ENCODE measurements at places on chromosomes 12 and 14.
A peak's percentile ranks its signal among the peaks of the same experiment; 100 is the strongest.

DNA sequence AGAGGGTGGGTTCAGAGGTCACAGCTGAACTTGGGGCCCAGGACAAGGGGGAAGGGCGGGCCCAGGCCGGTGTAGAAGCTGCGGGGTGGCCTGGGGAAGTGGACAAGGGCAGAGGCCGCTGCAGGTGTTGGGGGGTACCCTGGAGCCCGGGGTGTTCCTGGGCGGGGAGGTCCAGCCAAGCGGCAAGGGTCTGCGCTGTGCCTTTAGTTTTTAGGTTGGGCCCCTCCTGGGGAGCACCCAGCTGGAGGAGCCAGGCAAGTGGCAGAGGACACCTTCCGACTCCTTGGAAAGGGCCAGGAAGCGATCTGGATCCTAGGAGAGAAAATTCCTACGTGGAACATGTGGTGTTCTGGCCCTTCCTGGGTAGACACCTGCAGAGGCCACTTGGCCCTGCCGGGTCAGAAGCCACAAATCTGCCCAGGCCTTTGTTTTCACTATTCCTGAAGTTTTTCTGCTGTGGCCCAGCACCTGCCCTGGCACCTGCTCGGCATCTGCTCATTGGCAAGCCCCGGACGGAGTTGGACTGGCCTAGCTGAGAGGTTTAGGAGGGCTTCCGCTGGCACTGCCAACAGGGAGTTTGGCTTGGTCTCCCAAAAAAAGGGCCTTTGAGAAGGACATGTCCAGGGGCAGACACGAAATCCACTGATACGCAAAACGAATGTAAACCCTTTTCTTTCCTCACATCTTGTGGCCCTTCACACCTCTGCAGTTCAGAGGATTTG is 61.1 kb downstream of the SMUG1 start:
- no peak for DNase-seq

DNA sequence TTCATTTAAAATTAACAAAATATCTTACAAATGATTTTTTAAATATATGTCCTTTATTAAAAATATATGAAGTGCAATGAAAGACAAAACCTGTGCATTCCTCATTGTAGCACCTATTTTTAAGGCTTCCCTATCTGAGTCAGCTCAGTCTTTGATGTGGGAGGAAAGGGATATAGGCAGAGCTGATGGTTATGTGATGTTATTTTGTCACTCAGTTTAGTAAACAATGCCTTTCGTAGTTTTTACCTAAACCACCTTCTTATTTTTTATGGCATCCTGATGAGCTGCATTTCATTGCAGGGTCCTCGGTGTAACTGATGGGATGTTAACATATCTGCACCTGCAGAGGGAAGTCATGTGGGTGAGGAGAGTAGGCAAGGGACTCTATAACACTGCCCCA is 58.9 kb upstream of the FRMD6 start:
- no peak for DNase-seq

- DNase-seq = no peak
Observed at GRCh38 chr14:100554082-100554677, 33.0 kb downstream of the BEGAIN start.

- DNase-seq = peak; percentile 28
Observed at GRCh38 chr12:5432011-5432400, at the start of gene NTF3. NTF3 (plus strand) TSS chr12:5432108; CDS start chr12:5432325, 217 bp downstream.

DNA sequence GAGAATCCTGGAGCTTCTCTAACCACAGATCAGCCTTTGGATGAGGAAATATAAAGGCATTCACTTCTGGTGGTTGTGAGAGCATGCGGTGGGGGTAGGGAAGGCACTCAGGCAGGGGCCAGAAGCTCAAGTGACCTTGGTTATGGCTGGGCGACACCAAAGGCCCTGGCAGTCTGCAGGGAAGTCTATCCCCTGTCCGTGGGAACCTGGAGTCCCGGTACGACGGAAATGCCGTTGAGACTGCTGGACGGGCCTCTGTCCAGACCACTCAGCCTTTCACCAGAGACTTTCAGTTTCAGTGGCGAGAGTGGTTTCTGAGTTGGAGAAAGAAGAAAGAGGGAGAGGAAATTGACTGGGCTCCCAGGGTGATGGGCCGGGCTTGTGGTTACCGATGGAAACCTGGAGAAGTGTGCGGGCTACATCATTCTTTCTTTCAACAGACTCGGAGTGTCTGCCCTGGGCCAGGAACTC is 20.9 kb downstream of the ISCA2 start:
- DNase-seq = peak; percentile 87

DNA sequence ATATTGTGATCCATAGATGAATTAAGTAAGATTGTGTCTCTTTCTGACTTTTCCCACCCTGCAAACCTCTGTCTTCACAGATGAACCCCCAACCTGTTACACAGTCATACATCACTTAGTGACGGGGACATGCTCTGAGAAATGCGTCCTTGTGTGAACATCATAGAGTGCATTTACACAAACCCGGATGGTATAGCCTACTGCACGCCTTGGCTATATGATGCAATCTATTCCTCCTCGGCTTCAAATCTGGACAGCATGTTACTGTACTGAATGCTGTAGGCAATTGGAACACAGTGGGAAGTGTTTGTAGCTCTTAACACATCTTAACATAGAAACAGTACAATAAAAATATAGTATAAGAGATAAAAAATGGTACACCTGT is 7.4 kb upstream of the TESPA1 start:
- no peak for DNase-seq

DNA sequence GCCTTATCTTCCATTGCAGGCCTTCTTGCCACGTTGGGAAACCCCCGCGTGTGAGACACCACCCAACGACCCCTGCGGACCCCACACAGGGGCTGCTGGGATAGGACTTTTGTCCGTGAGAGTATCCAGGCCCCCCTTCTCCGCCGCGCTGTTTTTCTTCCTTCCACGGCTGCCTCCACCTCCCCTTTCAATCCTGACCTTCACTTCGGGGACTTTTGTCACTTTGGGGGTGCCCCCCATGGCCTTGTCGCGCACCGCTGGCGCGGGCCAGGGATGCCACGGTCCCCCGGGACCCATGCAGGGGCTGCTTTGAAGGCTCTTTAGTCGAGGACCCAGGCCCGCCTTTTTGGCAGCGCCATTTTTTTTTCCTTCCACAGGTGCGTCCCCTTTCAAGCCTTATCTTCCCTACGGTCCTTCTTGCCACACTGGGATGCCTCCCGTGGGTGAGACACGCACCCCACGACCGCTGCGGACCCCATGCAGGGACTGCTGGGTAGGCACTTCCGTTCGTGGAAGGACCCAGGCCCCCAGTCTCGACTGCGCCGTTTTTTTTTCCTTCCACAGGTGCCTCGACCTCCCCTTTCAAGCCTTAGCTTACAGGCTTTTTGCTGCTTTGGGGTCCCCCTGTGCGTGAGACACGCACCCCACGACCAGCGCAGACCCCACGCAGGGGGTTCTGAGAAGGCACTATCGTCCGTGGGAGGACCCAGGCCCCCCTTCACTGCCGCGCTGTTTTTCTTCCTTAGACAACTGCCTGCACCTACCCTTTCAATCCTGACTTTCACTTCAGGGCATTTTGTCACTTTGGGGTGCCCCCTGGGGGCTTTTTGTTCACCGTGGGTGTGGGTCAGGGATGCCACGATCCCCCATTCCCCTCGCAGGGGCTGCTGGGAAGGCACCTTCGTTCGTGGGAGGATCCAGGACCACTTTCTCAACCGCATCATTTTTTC is 267.4 kb downstream of the ALG10 start:
- DNase-seq = no peak

- DNase-seq = no peak
Observed at GRCh38 chr12:123022846-123023245, 42.4 kb downstream of the ARL6IP4 start.

GRCh38 chr12:57006809-57007475 is 596 bp upstream of the ZBTB39 start:
- no peak for DNase-seq

- no peak for DNase-seq
Observed at GRCh38 chr14:31476131-31476866, 11.5 kb downstream of the GPR33 start.

- no peak for DNase-seq
Observed at GRCh38 chr14:24281636-24282035, 10.2 kb upstream of the RABGGTA start.

- DNase-seq = no peak
Observed at GRCh38 chr12:65045269-65045668, 75.8 kb downstream of the WIF1 start.

GRCh38 chr12:1256991-1257390 is 266.0 kb downstream of the ERC1 start:
- DNase-seq = no peak

- DNase-seq = no peak
Observed at GRCh38 chr12:43011383-43011926, 421.9 kb upstream of the PRICKLE1 start.
